ENCODE measurements at places on chromosomes 4 and X.

DNA sequence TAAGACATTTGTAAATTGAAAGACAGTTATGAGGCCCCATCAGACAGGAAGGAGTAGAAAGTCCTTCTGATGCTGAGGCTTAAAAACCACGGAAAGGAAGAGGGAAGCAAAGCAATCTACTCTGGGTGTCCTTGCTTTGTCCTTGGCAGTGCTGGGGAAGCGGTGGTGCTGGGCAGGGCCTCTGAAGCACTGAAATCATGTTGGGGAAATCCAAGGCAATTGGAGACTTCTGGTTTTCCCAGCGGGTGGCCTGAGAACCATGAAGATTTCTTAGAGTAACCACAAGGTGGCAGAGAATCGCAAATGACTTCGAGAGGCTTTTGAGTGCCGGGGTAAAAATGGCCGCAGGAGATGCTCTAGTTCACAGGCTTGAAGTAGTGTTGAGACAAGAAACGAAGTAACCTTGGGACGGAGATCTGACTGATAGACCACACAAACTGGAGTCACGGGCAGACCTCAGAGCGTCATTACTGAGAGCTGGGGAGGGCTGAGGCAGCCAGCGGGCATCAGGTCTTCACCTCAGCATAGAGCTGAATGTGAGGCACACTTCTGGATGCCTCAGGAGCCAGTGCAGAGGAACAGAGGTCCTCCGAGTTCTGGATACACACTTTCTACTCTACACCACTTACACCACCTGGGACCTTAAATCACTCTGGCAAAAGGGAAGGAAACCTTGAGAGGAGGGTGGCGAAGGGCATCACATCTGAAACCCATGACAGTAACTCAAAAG lies 130.7 kb upstream of the GPRIN3 start:
- DNase-seq, result peak; percentile 1

DNA sequence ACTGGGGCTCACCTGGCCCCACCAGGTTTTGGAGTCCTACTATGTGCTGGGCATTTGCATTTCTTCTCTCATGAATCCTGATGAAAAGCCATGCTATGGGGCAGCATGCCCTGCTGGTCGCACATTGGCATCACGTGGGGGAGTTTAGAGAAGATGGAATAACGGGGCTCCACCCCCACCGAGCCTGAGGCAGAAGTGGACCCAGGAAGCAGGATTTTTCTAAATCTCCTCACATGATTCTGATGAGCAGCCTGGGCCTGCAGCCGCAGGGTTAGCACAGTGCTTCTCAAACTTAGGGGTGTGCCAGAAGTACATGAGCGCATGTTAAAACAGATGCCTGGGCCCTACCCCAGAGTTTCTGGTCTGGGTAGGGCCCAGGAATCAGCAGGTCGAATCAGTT lies 4.6 kb upstream of the SORCS2 start:
- no peak for DNase-seq

DNA sequence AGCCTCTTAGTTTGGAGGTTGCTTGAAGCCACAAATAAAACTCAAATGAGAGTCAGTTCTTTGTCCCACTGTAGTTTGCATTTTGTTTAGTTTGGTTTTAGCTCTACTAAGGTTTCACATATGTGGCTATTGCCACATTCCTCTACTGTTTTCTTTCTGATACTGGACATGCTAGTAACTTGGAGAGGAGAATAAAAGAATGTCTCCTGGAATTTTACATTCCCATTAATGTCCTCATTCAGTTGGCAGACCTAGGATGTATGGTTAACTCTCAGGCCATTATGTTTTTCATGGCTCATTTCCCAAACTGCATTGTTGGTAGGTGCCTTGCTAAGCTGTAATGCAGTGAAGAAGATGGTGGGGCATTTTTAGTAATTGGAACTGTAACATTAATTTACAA lies 29.9 kb downstream of the UPRT start:
- DNase-seq, result no peak

- no peak for DNase-seq
Observed at GRCh38 chr4:101184668-101185067, 162.7 kb downstream of the PPP3CA start.

GRCh38 chrX:27597508-27597907 lies 7.4 kb downstream of the DCAF8L2 start:
- no peak for DNase-seq

GRCh38 chrX:29083823-29084222 lies 496.6 kb downstream of the IL1RAPL1 start:
- no peak for DNase-seq

DNA sequence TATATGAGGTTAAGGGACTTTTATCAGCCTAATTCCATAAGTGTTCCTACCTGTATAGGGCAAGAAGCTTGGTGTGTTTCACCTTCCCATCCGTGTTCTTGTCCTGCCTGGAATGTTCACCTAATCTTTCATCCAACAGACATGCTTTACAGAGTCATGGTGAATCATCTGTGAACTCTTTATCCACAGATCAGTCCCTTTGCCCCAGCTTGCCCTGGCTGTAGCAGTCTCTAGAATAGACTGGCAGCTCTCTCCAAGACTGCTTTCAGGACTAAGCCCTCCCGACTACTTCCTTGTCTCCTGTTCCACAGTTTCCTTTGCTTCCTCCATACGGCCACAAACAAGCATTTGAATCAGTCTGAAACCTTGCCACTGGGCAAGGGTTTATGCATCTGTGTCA lies 177.9 kb upstream of the IL15 start:
- DNase-seq, result no peak

GRCh38 chr4:80054375-80054774 lies 18.7 kb downstream of the ANTXR2 start:
- DNase-seq, result no peak

DNA sequence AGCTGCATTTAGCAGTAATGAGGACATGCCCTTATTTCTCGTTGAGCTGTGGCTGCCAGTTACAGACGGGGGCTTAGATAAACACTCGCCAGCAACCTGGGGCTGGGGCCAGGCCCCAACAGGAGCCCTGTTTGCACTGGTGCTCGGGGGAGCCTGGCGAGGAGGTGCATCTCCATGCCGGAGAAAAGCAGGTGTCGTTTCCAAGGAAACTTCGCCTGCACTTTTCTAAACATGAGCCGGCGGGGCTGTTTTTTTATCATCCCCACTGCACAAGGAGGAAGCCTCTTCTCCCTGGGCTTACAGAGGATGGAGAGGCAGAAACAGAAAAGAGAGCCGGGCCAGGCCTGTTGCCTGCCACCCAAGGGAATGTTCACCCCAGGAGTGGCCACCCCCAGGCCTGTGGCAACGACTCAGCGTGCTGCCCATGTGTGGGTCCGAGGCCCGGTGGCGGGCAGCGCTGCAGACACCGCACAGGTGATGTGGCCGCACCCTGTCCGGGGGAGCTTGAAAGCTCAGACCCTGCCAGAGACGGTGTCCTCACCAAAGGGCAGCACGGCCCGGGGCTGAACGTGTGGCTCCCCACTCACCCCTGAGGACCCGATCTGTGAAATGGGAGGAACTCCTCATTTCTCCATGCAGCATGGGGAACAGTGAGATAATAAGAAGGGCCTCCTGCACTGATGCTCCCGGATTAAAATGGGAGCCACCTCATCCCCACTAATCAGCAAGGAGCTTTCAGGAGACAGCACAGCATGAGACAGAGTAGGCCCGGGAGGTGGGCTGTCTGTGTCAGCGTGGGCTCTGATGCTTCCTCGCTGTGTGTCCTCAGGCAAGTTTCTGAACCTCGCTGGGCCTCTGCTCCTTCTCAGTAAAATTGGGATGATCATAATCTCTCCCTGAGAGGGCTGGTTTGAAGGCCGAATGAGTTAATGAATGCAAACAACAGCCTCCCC lies 33.8 kb upstream of the ADRA2C start:
- no peak for DNase-seq

- DNase-seq, result no peak
Observed at GRCh38 chr4:52105276-52105675, 54.2 kb downstream of the SPATA18 start.

GRCh38 chr4:13763707-13764106 lies 136.2 kb upstream of the BOD1L1 start:
- DNase-seq, result no peak

DNA sequence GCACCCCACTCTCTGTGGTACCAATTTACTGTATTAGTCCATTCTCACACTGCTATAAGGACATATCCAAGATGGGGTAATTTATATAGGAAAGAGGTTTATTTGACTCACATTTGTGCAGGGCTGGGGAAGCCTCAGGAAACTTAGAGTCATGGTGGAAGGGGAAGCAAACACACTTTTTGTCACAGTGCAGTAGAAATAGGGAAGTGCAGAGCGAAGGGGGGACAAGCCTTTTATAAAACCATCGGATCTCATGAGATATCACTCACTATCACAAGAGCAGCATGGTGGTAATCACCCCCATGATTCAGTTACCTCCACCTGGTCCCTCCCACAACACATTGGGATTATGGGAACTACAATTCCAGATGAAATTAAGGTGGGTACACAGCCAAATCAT lies 766.9 kb upstream of the PCDH10 start:
- DNase-seq, result no peak

- no peak for DNase-seq
Observed at GRCh38 chrX:47239199-47239598, 6.4 kb downstream of the USP11 start.

DNA sequence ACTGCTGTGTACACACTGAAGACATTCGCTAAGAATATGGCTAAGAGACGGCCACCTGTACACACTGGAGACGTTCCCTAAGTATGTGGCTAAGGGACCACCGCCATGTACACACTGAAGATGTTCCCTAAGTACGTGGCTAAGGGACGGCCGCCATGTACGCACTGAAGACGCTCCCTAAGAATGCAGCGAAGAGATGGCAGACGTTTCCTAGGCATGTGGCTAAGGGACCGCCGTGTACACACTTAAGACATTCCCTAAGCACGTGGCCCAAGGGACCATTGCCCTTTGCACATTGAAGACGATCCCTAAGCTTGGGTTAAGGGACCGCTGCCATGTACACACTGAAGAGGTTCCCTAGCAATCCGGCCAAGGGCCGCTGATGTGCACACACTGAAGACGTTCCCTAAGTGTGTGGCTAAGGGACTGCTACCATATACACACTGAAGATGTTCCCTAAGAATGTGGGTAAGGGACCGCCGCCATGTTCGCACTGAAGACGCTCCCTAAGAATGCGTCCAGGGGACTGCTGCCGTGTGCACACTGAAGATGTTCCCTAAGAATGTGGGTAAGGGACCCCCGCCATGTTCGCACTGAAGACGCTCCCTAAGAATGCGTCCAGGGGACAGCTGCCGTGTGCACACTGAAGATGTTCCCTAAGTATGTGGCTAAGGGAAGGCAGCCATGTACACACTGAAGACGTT lies 36.7 kb downstream of the DHRSX start:
- DNase-seq, result no peak

- no peak for DNase-seq
Observed at GRCh38 chrX:29940750-29941149, 274.6 kb upstream of the MAGEB2 start.

DNA sequence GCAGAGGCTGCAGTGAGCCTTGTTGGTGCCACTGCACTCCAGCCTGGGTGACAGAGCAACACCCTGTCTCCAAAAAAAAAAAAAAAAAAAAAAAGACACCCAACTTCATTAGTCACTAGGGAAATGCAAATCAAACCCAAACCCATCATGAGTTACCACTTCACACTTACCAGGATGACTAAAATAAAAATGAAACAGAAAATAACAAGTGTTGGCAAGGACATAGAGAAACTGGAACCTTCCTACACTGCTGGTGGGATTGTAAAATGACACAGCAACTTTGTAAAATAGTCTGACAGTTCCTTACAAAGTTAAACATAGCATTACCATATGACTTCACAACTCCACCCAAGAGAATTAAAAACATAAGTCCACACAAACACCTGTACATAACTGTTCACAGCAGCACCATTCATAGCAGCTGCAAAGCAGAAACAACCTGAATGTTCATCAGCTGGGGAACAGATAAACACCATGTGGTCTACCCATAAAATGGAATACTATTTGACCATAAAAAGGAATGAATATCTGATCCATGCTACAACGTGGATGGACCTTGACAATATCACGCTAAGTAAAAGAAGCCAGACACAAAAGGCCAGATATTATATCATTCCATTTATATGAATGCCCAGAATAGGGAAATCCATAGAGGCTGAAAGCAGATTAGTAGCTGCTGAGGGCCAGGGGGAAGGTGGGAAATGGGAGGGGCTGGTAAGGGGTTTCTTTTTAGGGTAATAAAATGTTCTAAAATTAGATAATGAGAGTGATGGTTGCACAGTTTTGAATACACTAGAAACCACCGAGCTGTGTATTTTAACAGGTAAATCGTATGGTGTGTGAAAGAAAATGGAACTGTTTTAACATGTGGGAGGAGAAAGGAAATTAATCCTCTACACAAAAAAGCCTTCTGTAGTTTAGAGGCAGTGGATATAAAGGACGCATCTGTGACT lies 18.3 kb downstream of the CD99L2 start:
- DNase-seq, result no peak

DNA sequence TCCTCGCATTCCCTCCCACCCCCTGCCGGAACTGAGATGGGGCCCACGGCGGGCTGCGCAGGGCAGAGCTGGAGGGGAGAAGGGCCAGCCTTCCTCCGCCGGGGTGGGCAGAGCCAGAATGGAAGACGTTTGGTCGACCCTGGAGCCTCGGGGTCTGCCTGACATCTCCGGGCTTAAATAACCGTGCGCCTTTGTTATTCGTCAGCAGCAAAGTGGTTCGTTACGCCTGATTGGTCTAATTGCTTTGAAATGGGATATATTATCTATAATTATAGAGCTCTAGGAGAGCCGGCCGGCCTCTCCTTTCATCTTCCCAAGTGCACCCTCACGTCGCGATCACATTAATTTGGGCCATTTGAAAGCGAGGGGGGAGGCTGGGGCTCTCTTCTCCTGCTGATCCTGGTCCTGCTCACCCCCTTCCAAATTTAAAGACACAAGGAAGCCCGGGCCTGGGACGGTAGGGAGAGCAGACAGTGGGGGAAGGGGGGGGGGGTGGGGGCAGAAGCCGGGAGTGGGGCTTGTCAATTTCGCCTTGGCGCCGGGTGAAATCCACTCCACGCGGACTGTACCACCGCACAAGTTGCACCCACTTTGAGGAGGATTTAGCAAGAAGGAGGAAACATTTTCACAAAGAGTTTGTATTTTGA lies 4.7 kb upstream of the MSX1 start:
- no peak for DNase-seq

GRCh38 chr4:168857546-168858314 lies 152.3 kb downstream of the CBR4 start:
- peak; percentile 58 for DNase-seq

GRCh38 chr4:8083086-8083825 lies 75.4 kb downstream of the ABLIM2 start:
- no peak for DNase-seq

DNA sequence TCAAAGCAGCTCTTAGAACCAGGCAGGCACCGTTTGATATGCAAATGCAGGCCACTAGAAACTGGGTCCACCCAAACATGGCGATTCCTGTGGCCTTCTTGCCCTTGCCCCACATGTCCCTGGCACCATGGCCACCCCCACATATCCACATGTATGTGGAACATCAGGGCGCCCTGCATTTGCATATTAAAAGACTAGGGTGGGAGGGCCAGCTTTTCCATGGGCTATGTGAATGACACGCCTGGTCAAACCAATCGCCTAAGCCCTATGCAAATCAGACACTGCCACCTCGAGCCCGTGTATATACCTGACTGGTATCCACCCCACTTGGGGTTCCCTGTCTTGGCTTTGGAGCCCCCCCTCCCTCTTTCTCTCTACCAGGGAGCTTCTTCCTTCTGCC lies 107.0 kb downstream of the ABLIM2 start:
- no peak for DNase-seq

GRCh38 chrX:112664924-112665323 lies 14.8 kb downstream of the LHFPL1 start:
- DNase-seq, result no peak

Data from fibroblast of the conjunctiva (primary cell).